ENCODE measurements at places on chromosomes 2 and 18.

- DNase-seq: no peak
Observed at GRCh38 chr2:147628971-147629421, 215.8 kb upstream of the ACVR2A start.

- no peak for DNase-seq
Observed at GRCh38 chr2:75068546-75068945, 110.1 kb downstream of the POLE4 start.

DNA sequence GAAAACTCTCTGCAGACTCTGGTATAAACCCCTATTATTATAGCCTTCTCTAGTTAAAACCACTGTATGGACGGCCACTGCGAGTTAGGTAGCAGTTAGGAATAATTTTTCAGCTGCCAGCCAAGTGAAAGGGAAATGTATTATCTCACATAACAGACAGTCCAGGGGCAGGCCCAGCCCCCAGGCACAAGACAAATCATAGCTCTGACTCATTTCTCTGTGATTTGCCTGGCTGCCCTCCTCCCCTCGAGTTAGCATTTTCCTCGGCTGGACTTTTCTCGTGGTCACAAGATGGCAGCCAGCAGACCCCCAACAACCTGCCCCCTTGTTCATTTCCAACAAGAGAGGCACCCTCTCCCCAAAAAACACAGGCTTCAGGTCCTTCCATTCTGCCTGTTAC lies 10.5 kb downstream of the VIT start:
- DNase-seq: no peak

GRCh38 chr2:125444106-125444505 lies 1211.9 kb upstream of the GYPC start:
- no peak for DNase-seq

- no peak for DNase-seq
Observed at GRCh38 chr2:39141334-39142271, 20.8 kb upstream of the SOS1 start.

GRCh38 chr2:43104763-43105162 lies 121.6 kb downstream of the ZFP36L2 start:
- DNase-seq: no peak

DNA sequence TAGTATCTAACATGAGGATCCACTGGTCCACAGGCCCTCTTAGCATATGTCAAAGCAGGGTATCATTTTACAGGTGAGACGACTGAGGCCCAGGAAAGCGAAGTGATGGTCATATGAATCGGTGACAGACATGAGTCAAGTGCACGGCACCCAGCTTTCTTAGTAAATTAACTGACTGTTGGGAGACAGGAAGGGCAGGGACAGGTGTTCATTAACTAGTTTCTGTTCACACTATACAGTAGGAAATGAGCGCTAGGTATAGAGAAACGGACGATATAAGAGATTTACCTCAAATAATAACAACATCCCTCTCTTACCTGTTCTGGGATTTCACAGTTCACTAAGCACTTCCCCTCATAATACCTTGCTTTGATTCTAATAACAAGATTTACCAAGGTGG lies 1.7 kb upstream of the SMARCAL1 start:
- DNase-seq: no peak

- no peak for DNase-seq
Observed at GRCh38 chr18:76634564-76634963, 139.5 kb upstream of the ZNF516 start.

Measured in GM12891 (cell line).